ENCODE measurements at places on chromosomes 1 and 21.

DNA sequence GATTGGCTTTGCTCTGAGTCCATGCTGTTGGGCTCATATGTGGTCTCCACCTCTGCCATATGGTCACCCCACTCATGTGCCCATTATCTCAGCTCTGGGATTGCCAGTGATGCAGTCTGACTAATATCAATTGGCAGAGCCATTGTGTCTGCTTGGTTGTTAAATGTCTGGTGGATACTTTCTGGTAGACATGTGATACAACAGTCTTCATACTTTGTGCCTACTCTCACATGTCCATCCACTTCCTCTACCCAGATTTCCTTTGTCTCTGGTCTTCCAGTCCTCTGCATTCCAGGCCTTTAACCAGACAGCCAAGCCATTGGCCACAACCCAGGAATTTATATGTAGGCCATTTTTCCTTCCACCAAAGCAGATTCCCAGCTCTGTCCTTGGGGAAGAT is 30.8 kb upstream of the DIPK1A start:
- no peak for DNase-seq

DNA sequence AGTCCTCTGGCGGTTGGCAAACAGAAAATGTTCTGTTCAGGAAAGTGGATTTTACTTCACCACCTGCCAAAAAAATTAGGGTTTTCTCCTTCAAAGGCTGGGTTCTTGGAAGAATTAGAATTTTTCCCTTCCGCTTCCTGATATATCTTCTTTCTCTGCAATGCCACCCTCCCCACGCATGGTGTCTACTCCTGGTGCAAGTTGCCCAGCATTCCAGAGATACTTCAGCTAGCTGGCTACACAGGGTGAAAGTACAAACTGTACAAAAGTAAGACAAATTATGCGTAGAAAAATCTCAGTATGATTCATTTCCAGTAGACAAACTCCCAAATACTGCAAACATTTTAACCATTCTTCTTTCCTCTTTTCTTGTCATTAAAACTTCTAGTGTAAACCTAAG is 430.1 kb upstream of the ESRRG start:
- no peak for DNase-seq

GRCh38 chr1:243848858-243849420 is 1.1 kb downstream of the AKT3 start:
- peak; percentile 39 for DNase-seq

DNA sequence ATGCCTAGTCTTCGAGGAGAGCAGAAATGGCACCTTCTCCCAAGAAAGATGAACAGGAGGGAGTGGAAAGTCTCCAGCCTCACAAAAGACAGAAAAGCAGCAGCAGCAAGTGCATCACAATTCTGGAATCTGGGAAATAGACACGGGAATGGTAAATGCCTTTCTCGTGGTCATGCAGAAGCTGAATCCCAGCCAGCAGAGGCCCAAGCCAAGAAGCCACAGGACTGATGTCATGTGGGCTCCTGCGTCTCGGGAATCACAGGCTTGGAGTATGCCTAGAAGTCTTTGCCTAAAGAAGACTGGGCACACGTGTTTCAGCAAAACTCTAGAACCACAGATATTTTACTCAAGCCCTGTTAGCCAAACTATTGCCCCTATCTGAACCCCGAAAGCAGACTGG is 260.3 kb upstream of the PLD5 start:
- DNase-seq: no peak

DNA sequence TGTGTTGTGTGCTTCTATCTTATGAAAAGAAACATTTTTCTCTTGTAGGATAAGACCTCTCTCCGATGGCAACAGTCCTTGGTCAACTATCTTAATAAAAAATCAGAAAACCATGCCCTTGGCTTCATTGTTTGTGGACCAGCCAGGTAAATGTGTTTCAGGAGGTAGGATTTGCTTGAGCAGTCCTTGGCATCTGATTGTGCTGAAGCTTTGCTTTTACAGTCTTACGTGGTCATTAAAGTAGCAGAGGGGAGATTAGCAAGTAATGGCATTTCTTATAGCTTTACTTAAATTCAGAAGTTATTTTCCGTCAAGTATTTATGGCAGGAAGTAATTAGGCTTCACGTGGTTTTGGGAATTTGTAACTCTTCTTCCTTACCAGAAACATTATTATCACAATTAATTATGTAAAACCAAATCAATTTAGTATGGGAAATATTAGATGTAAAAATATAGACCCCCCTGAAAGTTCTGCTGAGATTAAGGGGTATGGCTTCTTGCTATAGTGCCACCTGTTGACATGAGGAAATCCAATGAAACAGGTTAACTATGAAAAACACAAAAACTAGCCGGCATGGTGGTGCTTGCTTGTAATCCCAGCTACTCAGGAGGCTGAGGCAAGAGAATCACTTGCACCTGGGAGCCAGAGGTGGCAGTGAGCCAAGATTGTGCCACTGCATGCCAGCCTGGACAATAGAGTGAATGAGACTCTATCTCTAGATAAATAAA is 49.0 kb downstream of the MAP3K21 start:
- DNase-seq: no peak

GRCh38 chr1:152089014-152089674 is at the start of gene TCHHL1:
Gene TCHHL1 (minus strand): TSS chr1:152089064. CDS start chr1:152088143, 921 bp downstream.
- no peak for DNase-seq

GRCh38 chr1:180611016-180611930 is 20.5 kb upstream of the XPR1 start:
- DNase-seq: no peak

DNA sequence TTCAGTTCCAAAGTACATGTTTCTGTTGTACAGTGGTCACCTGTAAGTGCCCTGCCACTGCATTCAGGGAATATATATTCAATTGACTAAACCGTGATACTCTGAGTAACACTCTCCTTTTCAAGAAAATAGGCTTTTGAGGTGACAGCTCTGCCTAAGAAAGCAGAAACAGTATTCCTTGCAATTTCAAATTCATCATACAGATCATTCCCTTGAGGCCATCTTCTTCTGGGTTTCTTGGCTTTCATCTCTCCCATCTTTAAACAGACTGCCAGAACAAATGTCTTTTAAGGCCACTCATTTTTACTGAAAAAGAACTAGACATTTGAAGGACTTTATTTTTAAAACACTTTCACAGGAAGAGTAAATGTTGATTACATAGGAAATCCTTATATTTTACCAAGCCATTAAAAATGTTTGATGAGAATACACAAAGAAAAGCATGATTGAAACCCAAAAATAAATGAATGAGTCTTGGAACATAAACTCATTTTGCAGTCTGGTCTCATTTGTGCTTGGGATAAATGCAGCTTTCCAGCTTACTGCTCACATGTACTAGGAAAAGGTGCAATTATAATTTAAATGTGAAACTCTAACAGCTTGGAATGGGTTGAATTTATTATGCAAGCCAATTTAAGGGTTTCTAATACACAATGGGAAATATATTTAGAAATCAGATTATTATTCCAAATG is 34.7 kb downstream of the PLPPR5 start:
- no peak for DNase-seq
